Activated naive CD4-positive, alpha-beta T cell (primary cell): ENCODE measurements at places on chromosomes 7 and 10.

GRCh38 chr7:105222953-105223352 lies 165.8 kb downstream of the SRPK2 start:
- no peak for DNase-seq

- DNase-seq: no peak
Observed at GRCh38 chr7:132636581-132636980, 60.3 kb upstream of the PLXNA4 start.

GRCh38 chr7:130956417-130957136 lies 222.6 kb upstream of the KLF14 start:
- DNase-seq: no peak

DNA sequence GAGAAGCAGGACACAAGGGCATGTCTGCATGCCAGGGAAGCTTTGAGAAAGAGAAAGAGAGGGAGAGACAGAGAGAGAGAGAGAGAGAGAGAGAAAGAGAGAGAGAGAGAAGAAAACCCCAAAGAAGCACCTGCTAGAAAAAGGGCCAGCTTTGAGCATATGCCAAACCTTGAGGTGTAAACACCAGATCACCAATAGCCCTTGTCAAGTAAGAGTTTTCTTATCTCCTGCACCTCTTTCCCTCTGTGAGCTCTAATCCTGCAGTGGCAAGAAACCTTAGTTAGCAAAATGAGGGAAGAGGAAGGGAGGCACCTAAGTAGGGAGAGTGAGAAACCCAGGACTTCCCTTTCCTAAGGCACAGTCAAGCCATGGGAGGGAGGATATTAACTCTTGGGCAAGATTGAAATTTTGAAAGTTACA lies 11.3 kb upstream of the TRDMT1 start:
- DNase-seq: no peak

DNA sequence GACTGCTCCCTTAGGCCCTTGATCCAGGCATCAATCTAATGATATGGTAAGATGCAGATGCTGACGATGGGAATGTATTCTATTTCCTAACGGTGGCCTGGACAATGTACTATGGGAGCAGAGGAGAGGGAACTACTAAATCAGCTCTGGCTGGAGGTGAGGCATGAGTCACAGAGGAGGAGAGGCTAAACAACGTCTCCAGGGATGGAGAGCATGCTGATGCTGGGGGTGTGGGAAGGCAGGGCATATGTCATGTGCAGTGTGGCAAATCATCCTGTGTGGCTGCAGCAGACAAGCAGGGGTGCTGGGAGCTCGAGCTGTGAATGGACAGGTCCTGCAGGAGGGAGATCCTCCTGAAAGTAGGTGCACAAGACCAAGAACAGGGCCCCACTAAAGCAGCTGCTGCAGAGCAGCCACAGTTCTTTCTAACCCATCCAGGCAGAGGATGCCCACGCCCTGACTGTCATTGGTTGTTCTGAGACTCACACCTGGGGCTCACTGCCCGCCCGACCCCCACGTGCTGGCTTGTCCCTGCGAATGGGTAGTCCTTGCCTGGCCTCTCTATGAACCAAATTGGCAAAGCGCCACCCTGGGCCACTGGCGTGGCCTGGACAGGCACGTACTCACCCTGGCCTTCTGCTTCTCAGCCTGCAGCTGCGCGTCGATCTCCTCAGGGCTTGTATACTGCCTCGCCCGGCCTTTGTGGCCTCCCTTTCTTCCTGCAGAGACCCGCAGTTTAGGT lies 4.0 kb downstream of the PDAP1 start:
- no peak for DNase-seq

DNA sequence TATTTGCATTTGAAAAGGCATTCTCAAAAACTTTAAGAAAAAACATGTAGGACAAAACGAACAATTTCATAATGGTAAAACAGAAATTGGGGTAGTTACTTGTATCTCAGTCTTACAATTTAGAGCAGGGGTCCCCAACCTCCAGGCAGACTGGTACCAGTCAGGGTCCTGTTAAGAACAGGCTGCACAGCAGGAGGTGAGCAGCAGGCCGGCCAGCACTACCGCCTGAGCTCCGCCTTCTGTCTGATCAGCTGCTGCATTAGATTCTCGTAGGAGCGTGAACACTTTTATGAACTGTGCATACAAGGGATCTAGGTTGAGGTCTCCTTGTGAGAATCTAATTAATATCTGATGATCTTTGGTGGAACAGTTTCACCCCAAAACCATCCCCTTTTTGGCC lies 77.3 kb downstream of the SEMA3A start:
- no peak for DNase-seq

DNA sequence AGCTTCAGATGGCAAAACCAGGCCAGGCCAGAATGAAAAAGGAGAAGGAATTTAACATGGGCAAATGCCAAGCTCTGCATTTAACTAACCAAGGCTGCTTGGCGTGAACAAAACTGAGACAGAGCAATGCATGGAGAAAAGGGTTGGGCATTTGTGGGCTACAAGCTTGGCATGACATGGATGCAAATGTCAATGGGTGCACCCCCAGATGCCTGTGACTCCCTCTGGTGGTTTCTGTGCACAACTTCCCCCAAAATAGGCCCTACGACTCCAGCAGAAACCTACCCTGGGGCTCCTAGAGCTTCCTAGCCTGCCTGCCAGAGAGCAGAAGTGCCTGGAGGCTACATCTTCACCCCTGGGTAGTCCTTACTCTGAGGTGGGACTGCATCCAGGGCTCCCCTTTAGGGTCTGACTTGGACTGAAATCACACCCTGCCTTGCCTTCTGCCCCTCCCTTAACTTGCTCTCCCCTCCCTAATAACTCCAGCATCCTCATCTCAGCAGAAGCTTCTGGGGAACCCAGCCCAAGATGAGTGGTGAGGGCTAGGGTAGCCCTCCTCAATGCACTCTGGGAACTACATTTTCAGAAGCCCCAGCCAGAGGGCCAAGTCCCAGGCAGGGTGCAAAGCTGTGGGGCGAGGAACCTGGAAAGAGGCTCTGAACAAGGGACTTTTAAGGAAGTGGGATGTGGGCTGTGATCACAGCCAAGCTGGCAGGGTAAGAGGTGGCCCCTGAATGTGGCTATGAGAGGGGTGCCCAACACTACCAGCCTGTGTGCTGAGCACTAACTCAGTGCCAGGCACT lies 11.3 kb downstream of the GPRIN2 start:
- no peak for DNase-seq

DNA sequence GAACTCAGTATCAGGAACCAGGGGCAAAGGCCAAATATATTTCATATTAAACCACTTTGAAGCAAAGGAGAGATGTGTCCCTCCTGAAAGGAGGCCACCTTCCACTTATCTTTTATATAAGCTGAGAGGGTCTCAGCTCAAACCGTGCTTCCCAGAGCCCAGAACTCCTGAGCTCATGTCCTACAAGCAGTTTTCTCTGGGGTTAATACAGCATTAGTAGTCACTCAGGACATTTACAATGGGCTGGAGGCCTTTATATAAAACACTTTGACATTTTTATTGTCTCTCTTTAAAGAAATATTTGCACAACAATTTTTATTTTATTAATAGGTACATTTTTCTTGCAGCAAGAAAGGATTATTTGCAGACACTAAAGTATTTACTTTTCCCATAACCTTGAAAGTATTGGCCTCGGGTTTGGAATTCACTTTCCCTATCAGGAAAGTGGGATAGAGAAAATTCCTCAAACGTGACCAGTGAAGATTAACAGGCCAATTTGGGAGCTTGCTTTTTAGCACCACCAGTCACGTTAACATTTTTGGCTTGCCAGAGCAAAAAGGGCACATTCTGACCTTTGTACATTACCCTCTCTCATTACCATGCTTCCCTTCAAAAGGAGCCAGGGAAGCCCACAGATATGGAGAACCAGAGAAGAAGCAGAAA lies 464.9 kb upstream of the NRP1 start:
- DNase-seq: no peak

GRCh38 chr7:70188901-70189650 lies 590.8 kb downstream of the AUTS2 start:
- DNase-seq: no peak

- DNase-seq: no peak
Observed at GRCh38 chr10:133403784-133404183, 9.8 kb downstream of the MTG1 start.

GRCh38 chr10:7606951-7607404 lies 59.8 kb downstream of the ITIH5 start:
- no peak for DNase-seq

DNA sequence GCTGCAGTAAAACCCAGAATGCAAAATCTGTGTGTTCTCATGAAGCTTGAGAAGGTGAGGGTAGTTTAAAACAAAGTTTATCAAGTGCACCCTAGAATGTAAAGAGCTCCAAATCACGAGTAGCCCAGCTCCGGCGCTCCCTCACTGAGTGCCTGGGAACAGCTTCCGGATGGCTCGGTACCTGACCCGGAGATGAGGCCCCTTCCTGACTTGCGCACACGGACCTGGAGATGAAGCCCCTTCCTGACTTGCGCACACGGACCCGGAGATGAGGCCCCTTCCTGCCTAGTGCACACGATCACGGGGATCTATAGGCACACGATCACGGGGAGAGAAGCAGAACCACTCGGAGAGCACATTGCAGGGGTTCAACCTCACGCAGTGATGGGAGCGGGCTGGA lies 322.1 kb upstream of the RNF32 start:
- no peak for DNase-seq

- DNase-seq: no peak
Observed at GRCh38 chr10:80108576-80109239, 23.8 kb upstream of the PLAC9 start.
